ENCODE measurements at places on chromosomes 3 and 15.

DNA sequence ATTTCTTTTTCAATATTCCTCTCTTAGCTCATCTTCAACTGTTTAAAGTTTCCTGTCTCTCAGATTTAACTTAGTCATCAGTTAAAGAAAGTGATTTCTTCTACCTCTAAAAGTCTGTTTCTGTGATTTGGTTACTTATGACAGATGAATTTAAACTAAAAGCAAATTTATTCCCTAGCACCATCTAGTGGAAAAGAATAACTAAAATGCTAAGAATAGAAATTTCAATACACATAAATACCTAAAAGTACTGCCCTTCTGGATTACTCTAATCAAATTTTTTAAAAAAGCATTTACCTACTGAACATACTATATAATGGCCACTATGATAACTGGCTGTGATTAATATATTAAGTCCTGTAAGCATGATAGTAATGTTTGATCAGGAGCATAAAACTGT is 14.0 kb upstream of the ZCWPW2 start:
- DNase-seq: peak; percentile 31

DNA sequence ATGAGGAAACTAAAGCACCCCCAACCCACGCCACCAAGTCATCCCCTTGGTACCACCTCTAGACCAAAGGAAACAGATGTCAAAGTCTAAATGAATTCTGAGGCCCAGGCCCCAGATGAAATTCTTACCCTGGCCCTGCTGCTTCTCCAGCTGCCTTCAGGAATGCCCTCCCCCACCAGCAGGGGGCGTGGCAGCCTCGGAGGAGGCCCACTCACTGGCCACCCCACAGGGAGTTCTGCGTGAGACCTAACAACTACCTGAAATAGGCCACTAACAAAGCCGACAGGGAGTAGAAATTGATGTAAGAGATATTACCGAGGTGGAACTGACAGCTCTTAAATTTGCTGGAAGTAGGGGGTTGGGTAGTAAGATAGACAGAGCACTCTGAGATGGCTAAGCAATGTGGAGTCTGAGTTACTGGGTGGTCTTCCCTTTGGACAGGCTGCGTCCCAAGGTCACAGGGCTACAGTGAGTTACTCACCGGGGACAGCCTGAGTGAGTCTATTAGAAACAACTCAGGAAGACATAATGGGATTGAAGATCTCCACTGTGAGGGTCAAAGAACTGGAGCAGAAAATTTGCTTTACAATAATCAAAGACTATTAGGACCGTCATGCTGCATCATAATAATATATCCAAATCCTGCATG is 240.7 kb downstream of the SHOX2 start:
- peak; percentile 20 for DNase-seq

DNA sequence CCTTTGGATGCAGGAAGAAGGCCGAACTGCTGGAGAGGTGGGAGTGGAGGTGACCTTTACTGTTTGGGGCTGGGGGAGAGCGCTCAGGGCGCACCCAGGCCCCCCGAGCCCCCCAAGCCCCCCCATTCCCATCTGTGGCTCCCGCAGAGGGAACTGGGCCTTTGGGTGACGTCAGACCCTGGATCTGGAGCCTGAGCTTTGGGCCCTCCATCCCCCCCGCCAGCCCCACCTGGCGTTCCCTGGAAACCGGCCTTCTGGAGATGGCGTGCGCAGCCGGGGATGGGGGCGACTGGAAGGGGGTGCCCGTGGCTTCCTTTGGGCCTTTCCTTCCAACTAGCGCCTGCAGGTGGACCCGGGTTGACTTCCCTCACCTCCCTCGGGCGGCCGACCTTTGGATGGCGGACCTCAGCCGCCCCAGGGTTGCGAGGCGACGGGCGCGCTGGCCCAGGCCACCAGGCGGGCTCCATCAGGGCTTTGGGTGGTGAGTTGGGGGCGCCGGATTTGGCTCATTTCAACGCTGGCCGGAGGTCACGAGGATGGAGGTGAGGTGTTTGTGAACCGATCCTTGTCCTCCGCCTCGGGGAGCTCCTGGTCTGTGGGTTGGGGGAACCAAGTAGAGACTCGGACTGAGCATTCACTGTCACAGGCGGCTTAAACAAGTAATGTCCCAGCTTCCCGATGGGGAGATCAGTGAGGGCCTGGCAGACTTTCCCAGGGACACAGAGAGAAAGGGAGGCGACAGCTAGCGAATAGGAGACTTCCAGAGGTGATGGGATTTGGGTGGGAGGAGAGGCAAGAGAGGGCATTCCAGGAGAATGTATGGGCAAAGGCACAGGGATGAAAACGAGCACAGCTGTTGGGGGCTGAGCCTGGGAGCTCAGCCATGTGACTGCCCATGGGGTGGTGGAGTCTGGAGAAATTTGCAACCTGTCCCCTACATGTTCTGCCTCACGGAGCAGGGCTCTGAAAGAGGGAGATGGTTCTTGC is 709 bp downstream of the SCAMP5 start:
- DNase-seq: peak; percentile 80

- no peak for DNase-seq
Measured at GRCh38 chr15:99951511-99951910, 218.3 kb upstream of the LYSMD4 start.

GRCh38 chr3:138412821-138413551 is 21.4 kb upstream of the ESYT3 start:
- no peak for DNase-seq

DNA sequence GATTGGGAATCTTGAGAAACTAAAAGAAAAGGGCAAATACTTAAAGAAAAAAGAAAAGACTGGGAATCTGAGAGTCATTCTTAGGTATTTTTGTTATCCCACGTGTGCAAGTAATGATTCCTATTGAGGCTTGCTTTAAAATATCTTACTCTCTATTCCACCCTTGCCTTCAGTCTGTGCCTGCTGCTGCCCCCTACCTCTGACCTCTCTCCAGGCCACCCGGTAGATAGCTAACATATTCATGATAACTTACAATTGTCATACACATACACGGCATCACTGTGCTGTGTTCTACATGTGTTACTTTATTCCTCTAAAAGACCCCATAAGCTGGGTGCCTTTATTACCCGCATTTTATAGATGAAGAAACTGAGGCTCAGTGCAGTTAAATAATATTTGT is 27.8 kb upstream of the ATP13A3 start:
- DNase-seq: no peak

- peak; percentile 39 for DNase-seq
Measured at GRCh38 chr3:149604125-149604875, 53.5 kb downstream of the WWTR1 start.

DNA sequence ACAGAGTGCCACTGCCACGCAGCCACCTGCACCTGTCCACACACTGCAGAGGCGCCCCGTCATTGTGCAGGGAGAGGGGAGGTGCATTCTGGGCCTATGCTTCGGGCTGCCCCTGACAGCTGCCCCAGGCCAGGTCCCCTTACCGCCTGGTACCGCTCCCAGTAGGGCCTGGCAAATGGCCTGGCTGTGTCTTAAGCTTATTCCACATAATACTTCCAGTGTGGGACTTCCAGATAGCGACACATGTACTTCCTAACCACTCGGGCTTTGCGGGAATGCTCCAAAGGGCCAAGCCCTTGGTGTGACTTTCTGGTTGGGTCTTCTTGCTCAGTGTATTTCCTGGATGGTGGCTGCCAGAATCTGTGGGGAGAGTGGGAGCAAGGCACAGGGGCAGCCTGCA is 254.3 kb upstream of the CHRNA7 start:
- peak; percentile 50 for DNase-seq

- DNase-seq: peak; percentile 75
Measured at GRCh38 chr3:122794779-122795673, at the start of gene SLC49A4. TSS of gene SLC49A4 (plus strand) at chr3:122795069. CDS start at chr3:122795193, 124 bp downstream.

DNA sequence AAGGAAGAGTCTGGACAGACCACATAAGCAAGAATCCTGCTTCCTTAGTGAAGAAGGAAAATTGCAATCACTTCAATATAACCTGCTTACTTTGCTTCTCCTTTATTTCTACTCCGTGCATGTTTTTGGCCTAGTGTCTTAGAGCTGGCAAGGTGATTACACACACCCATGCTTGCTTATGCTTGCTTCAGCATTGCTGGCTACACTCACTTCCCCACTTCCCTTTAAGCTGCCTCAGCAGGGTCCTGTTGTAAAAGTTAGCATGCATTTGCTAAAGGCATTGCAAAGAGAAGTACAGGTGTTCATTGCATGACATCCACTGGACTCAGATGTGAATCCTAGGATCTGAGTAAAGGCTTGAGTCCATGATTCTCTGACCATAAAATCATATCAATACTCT is 47.5 kb upstream of the STT3B start:
- no peak for DNase-seq

DNA sequence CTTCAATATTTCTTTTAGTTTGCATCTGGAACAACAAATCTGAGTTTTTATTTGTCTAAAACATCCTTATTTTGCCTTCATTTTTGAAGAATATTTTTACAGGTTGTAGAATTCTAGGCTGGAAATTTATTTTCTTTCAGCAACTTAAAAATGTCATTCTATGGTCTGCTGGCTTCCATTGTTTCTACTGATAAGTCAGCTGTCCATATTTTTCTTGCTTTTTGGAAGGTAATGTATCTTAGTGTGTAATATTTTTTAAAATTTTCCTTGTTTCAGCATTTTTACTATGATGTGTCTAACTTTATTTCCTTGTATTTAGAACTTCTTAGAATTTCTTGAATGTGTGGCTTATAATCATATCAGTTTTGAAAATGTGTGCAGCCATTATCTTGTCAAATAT is 37.0 kb downstream of the SEMA6D start:
- DNase-seq: no peak

- DNase-seq: no peak
Measured at GRCh38 chr15:99421758-99422157, 144.0 kb upstream of the MEF2A start.

DNA sequence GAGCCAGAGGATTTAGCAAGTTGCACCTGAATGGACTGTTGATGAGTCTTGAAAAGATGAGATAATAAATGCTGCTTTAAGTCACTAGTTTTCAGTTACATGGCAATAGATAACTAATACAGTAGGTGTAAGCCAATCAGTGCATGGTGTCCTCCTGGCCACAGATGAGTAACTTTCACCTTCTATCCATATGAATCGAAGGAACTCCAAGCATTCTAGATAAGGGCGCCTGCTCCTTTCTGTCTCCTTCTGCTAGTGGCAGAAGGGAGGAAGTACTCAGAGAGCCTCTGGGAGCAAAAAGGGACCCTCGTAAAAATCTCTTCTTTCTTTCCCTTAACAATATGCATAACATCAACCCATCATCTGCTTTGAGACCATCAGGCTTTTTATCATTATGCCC is 37.3 kb downstream of the TM6SF1 start:
- DNase-seq: no peak

DNA sequence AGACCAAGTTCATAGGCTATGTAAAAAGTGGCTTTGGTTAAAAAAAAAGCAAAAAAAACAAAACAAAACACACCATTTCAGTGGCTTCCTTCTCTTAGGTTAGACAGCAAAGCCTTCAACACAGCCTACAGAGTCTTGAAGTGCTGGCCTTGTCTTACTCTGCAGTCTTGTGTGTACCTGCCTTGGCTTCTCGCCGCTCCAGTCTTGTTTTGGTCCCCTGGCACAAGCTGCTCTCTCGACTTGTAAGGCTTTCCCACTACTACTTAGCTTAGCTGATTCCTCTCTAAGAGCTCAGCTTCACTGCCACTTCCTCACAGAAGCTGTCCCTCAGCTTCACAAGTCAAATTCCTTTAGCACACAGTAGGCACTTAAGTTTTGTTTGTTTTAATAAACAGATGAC is 63.0 kb downstream of the ST3GAL6 start:
- no peak for DNase-seq

GRCh38 chr15:91929509-91929908 is 76.0 kb downstream of the SLCO3A1 start:
- DNase-seq: no peak

DNA sequence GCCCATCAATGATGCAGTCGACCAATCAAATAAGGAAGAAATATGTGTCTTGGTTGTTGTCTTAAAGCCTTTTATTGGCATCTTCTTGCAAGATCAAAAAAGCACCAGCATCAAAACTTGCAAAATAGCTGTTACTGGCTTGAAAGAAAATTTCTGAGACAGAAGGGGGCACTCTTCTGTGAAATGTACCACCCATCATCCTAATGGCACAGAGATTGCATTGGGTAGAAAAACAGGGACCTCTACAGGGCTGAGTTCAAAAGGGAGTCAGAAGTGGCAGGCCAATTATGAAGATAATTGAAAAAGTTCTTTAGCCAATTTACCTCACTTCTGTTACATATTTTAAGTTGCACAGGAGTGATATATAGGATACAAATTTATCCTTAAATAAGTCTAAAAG is 122.3 kb upstream of the GPR149 start:
- DNase-seq: peak; percentile 33

- no peak for DNase-seq
Measured at GRCh38 chr3:64152086-64152485, 73.2 kb downstream of the PRICKLE2 start.

DNA sequence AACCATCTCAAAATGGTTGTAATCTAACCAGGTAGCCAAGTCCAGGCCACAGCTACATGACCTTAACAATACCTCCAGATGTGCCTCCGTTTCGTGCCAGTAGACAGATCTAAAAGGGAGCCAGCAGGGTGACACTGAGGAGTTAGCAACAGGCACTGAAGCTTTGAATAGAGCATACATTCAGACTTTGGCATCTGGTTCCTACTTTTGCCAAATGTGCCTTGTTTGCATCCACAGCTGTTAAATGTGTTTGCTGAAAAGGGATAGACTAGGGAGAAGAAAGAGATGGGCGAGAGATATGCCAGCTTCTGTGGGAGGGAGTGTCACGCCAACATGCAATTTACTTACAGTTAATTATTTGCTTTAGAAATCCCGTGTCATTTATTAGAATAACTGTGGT is 1433.9 kb upstream of the CADM2 start:
- no peak for DNase-seq

- DNase-seq: peak; percentile 15
Measured at GRCh38 chr3:34920806-34921205, 718.5 kb upstream of the ARPP21 start.

DNA sequence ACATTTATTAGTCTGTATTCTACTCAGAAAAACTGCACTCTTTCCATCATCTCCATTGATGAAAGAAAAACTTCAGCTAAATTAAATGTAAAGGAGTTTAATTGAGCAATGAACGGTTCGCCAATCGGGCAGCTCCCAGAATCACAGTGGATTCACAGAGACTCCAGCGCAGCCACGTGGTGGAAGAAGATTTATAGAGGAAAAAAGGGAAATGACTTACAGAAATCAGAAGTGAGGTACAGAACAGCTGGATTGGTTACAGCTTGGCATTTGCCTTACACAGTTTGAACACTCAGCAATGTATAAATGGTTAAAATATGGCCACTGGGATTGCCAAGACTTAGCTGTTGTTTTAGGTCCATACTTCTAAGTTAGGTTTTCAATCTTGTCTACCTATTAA is 2.8 kb upstream of the SUCLG2 start:
- no peak for DNase-seq

Measured in cerebellar cortex (tissue), 1 donor.